ENCODE measurements at places on chromosomes 3 and 15. TPM values are rescaled to one million over a fixed set of nuclear protein-coding genes. Genes with fewer than 3 reads are reported as not detected.

ANKUB1 gene
- total RNA-seq = not detected

UROC1 gene
- not detected for total RNA-seq

OR5K2 gene
- total RNA-seq = not detected

PLA1A gene
- total RNA-seq = not detected

ADGRG7 gene
- not detected for total RNA-seq

DNA sequence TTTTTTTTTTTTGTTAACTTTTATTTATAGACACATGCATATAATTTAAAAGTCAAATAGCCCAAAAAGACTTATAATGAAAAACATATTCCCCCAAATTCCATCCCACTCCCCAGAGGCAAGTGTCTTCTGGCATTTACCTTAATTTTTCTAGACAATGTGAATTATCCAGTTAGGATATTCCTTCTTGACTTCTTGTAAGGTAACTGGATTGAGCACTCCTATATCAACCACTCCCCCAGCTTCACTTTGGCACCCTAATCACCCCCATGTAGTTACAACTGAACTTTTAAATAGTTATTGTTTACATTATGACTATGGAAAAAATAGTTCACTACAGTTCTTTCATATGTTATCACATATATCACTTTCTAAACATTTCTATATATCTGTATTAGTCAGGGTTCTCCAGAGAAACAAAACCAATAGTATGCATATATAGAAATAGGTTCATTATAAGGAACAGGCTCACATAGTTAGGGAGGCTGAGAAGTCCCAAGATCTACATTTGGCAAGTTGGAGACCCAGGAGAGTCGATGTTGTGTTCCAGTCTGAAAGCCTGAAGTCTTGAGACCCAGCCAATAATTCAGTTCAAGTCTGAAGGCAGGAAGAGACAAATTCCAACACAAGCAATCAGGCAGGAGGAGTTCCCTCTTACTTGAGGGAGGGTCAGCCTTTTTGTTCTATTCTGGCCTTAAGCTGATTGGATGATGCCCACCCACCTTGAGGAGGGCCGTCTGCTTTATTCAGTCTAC, 175.8 kb downstream of the THSD4 start:
- DNase-seq = no peak

DNA sequence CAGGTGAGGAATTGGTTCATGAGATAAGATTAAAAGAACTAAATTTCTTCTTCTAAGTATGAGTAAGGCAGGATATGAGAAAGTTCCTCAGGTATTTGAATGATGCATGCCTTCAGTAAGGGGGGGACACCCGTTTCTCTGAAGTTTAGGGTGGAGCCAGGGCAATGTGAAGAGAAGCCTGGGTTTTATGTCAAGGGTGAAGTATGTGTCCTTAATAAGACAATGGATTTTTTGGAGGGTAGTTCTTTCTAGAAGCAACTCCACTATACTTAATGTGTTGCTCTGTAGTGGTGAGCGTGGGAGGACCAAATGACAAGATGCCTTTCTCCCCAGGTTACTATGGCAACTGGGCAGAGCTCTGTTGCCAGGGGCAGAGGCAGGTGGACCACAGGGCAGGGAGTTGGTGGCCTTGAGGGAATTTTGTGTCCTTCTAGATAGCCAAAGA, 44.0 kb downstream of the PHLDB2 start:
- no peak for DNase-seq

DNA sequence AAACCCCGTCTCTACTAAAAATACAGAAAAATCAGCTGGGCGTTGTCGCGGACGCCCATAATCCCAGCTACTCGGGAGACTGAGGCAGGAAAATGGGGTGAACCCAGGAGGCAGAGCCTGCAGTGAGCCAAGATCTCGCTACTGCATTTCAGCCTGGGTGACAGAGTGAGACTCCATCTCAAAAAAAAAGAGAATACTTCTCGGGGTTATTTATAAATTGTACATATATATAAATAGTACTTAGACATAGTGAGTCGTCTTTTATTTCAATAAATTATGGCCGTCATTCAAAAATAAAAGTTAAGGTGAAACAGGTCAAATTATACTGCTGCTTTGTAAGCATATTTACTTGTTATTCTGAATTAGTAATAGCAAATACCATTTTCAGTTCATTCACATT, 12.1 kb upstream of the EBLN2 start:
- no peak for DNase-seq

DNA sequence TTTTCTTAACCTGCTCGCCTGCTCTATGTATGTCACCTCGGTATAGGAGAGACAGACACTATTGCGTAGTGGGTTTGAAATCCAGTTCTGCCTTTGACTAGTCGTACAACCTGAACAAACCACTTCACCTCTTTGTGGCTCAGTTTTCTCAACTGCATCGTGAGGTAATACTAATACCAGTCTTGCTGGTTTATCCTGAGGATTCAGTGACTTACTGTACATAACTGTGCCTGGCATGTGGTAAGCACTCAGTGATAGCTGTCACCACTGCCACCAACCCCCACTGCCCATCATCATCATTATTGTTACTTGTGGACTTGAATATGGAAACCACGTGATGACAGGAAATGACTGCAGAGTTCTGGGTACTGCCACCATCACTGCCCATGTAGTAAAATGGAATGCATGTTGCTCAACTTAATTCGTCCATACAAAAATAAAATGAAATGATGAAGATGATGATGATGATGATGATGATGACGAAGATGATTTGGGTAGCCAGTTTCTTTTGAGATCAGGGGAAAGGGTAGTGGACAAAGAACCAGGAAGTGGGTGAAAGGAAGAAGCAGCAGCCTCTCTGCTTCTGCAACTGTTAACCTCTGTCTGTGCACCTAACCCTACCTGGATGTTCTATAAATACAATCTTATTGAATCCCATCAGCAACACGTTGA, 228.1 kb downstream of the FEZF2 start:
- no peak for DNase-seq

- no peak for DNase-seq
These were observed 229.9 kb upstream of the TRIM42 start for GRCh38 chr3:140448001-140448400.

DNA sequence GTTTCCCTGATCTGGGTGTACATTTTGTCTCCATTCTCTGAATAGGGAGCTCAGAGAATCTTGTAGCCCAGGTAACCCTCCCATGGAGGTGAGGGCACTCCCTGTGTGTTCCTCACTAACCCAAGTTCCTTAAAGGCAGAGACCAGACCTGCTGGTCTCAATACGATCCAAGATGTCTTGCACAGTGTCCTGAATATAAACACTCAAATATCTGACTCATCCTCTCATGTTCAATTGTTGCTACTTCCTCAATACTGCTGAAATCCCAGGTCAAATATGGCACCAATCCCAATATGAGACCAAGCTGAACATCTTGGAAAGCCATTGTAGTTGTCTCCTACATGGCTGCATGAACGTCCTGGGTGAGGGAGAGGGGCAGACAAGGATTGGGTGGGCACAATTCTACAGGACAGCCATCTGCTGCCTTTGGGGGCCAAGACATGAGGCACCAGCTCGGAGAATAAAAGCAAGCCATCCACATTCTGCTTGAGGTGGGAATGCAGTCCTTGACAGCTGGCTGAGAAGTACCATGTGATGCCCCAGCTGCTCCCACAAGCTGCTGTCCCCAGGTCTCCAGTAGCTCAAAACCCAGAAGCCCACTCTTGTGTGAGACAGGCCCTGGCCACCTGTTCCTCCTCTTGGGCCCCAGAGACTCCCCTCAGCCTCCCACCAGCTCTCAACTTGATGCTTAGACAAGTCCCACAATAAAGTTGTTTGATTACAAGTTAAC, 18.2 kb downstream of the TBC1D2B start:
- no peak for DNase-seq

- no peak for DNase-seq
These were observed 602.2 kb downstream of the FOXP1 start for GRCh38 chr3:70981231-70981880.

- DNase-seq = no peak
These were observed 75.1 kb downstream of the GRM7 start for GRCh38 chr3:6935970-6936369.

- no peak for DNase-seq
These were observed 35.6 kb upstream of the SPTSSB start for GRCh38 chr3:161406594-161407555.

DNA sequence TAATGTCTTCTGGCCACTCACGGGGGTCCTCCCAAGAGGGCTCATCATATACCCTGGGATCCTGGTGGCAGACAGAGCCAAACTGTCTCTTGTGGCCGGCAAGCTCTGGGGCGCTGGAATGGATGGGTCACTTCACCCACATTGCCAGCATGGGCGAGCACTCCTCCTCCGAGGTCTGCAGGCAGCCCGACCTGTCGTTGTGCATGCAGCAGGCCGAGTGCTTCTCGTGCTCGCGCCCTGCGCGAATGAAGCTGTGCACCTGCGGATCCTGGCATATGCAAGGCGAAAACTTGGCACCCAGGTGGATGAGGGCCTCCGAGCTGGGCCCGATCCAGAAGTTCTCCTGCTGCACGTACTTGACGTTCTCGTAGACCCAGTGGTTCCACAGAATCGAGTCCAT, 33.6 kb upstream of the GRIP2 start:
- DNase-seq = no peak

DNA sequence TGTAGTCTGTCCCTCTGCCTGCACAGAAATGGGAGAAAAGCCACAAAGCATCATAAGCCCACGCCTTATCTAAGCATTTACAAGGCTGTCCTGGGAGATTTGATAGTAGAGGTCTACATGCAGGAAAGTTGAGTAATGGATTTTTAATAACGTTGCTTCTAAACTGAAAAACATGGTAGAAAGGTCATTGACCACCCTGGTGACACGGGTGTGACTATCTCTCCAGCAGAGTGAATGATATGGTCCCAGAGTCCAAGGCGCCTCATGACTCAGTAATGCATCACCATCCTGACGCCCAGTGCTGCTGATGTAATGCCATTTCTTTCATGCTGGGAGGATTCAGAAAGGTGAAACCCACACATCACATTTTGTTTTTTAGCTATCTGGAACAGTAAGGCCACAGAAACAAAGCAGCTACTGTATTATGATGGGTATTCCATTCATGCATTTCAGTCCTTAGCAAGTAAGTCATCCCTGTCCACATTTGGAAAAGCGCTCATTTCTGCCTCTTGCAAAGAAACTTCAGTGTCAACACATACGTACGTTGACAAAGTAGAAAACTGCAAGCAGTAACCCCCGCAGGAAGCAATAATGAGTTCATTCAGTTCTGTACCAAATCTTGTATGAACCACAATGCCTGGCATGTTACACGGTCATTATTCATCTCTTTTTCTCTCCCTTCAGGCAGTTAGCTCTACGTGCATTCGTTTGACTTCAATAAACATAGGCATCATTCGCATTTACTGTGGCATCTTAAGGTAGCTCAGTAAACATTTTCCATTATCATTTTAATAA, 483.5 kb downstream of the GABRG3 start:
- DNase-seq = no peak

GRCh38 chr3:32959371-32959770, 7.9 kb downstream of the CCR4 start:
- no peak for DNase-seq

GRCh38 chr3:119329551-119329950, 35.4 kb downstream of the ARHGAP31 start:
- DNase-seq = no peak

DNA sequence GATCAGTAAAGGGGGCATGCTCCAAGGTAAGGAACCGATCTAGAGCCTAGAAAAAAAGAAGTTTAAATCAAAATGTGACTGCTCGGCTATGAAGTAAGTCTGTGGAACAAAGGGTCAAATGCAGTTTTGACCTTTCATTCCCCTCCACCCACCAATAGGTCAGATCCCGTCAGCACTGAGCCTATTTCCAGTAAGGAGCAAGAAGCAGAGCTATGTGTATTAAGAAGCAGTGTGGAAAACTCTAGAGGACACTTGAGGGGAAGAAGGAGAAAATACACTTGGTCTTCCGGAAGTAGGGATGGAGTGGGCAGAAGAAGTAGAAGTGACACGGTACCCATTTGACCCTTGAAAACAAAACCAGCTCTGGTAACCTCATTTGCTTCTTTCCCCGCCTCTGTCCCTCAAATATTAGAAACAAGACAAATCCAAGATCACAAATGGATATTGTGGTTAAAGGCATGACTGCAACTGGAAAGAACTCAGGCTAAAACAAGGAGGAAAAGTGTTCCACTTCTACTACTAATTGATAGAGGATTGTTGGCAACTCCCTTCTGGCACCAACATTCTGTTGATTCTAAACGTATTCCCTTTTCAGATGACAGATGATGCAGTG, 888.3 kb upstream of the NR2F2 start:
- no peak for DNase-seq

DNA sequence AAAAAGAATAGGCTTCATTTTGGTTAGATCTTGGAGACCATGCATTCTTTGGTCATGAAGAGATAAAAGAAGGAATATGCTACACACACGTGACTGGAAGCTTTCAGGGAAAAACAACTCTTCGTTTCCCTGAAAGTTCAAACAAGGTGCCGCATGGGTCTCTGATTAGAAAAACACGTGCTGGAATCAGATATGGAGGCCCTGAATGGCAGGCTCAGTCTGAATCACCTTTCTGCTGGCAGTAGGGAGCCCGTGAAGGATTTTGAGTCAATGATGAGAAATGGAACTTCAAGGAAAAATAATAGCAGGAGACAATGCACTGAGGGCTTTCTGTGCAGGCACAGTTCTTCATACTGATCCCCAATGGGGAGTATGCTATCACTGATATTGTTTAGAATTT, 99.8 kb upstream of the LRRN1 start:
- no peak for DNase-seq

DNA sequence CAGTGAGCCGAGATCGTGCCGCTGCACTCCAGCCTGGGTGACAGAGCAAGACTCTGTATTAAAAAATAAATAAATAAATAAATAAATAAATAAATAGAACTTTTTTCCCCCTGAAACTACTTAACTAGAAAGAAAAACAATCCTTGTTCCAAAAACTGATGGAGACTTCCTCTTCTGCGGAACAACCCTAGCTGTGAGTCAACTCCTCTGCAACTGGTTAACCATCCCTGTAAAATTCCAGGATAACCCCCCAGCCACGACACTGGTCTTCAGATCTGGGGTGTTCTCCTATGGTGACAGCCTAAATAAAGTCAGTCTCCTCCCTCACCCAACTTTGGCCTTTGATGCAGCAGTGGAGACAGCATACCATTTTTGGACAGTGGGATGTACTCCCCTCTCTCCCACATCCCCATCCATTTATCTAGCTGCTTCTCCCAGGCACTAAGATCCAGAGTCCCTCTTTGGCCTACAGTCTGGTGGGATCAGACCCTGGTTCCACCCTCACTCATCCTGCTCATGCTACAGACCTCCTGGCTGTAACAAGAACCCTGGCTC, 352.6 kb downstream of the OCA2 start:
- DNase-seq = no peak
